ENCODE measurements at places on chromosomes 4 and X.

DNA sequence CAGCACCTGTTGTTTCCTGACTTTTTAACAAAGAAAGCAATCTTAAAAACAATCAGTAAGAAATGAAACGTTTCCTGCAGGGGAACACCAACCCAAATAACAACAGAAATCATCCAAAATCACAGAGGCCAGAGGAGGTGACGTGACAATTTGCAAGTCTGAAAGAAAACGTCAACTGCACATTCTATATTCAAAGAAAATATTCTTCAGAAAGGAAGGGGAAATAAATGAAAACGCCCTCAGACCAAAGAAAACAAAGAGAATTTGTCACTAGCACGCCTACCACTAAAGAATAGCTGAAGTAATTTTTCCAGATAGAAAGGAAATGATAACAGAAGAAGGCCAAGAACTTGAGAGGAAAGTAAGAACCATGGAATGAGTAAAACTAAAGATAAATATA is 74.4 kb downstream of the CASP3 start:
- no peak for DNase-seq

GRCh38 chrX:48511560-48511959 is 2.8 kb downstream of the PORCN start:
- DNase-seq, result no peak

GRCh38 chrX:137118136-137118535 is 84.3 kb upstream of the GPR101 start:
- DNase-seq, result no peak

- no peak for DNase-seq
Measured at GRCh38 chrX:141733371-141733770, 34.8 kb upstream of the SPANXD start.

DNA sequence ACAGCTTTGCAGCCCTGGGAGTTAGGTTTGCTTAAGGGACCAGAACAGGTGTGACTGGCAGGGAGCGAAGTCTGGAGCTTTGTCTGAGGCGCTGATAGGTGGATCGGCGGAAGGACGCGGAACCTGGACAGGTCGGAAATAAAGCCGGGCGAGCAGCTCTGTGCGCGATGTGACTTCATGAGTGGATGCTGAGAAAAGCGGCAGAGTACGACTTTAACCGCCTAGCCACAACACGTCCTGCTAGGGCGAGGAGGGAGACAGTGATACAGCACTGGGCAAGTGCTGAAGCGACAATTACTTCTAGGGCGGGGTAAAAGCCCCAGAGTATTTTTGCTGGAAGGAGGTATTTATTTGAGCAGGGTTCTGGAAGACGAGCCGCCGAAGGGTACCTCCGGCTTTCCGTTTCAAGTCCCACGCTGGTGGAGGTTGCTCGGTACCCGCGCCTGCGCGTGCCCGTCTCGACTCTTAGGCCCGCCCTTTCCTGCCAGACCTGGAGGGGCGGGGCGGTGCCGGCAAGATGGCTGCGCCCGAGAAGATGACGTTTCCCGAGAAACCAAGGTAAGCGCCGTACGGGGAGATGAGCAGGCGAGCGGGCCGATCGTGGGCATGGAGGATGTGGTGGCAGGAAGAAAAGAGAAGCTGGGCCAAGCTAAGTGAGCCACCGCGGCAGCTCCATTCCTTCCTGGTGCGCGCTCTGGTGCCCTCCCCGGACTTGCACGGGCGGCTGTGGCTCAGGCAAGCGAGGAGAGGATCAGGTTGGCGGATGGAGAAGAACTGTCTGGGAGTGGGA is at the start of gene ZRSR2:
TSS of gene ZRSR2 (plus strand) at position 506 of the 790 bp plus-strand sequence. CDS start at position 518, 12 bp downstream.
- DNase-seq, result peak; percentile 84

- no peak for DNase-seq
Measured at GRCh38 chr4:34534916-34535315, 1709.4 kb downstream of the ARAP2 start.

GRCh38 chrX:20718592-20719380 is 452.1 kb upstream of the RPS6KA3 start:
- no peak for DNase-seq

DNA sequence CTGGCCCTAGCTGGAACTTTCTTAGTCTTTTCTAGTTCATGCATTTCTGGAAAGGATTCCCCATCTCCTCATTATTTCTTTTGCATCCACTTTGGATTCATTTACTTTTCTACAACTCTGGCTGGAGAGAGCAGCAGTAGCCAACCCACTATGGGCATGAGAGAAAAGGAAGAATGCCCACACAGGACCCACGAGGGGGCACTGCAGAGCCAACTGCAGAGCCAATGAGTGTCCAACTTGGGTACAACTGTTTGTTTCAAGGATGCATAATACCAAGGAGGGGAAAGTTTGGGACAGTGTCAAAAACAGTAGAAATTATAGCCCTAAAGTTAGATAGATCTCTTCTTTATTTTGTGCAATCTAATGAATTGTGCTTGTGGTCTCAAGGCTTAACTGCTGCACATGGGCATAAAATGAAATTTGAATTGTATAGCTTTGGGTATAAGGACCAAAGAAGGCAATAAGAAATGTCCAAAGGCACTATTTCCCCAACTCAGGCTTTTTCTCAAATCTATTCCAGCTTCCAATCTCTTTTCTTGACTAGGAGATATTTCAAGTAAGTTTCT is 230.6 kb downstream of the NSUN7 start:
- DNase-seq, result no peak

- no peak for DNase-seq
Measured at GRCh38 chrX:2829469-2830246, 928 bp downstream of the GYG2 start.

DNA sequence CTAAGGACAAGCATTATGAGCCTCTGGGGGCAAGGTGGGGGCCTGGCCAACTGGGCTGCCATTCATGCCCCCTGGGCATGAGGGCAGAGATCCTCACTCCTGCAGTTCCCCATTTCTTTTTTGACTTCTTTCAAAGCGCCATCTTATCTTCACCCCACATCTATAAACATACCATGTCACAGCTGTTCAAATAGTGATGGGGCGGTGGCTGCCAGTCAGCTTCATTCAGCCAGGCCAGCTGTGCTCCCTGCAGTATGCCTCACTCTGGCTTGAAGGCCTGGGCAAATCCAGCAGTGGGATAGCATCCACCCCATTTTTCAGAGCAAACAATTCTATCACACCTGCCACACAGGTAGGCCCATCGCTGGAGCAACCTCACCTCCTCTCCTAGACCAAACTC is 85.5 kb downstream of the NHSL2 start:
- DNase-seq, result no peak

DNA sequence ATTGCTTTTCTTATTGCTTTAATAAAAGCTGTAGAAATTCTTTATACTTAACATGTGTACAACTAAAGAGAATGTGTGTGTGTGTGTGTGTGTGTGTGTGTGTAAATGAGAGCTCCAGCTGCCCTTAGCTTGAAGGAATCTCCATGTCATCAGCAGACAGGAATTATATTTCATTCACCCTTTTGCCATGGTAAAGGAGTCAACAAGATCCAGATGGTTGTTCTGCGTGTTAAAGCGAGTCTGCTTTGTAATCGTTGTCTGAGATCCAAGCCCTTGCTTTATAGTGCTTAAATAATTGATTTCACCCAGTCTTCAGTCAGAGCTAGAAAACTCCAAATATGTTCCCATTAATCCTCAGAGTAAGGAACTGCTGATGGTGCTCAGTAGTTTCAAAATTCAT is 285.5 kb downstream of the PDGFC start:
- DNase-seq, result no peak

DNA sequence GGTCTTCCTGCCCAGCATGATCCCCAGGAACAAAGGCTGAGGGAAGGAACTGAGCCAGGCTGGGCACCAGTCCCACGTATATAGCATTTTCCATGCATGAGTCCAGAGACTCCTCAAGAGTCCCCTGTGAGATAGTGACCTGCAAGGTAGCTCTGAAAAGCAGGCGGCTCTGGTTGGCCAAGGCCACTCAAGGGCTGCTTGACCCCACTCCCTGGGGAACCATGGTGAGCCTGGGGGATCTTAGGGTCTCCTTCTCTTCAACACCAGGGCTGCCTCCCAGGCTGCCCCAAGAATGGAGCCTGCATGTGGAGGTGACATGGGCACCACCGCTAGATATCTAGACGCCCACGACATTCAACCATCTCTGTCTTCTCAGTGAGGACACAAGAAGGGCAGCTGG is 79.2 kb downstream of the SLC2A9 start:
- no peak for DNase-seq

DNA sequence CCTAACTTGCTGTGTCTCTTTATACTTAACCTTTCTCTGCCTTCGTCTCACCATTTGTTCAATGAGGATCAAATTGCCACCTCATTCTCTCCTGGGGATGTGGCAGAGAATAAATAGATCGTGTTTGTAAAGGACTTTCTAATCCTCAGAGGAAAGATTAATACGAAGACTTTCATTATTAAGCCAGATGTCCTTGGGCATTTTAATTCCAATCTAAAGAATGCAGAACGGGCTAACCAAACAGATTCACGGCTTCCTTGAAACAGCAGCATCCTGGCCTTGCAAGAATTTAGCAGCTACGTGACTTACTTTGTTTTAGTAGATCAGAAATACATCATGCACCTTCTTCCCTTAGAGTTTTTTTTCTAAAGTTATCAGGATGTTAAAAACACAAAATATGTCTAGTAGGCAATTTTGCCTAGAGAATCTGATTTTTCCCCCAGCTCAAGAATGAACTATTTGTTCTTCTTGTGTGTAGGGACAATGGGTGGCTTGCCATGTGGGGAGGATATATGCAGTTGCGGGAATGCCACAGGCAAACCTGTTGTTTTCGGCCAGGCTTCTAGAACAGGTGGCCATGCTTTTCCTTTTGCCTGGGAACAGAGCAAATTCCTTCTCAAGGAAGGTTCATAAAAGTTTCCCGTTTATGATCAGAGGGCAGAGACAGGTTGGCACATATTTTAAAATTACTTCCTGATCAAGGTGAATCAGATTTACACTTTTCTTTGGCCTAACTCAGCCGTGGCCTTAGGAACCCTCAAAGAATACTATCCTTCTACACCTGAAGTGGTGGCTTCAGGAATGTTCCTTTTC is 3.0 kb downstream of the MID1 start:
- DNase-seq, result no peak

DNA sequence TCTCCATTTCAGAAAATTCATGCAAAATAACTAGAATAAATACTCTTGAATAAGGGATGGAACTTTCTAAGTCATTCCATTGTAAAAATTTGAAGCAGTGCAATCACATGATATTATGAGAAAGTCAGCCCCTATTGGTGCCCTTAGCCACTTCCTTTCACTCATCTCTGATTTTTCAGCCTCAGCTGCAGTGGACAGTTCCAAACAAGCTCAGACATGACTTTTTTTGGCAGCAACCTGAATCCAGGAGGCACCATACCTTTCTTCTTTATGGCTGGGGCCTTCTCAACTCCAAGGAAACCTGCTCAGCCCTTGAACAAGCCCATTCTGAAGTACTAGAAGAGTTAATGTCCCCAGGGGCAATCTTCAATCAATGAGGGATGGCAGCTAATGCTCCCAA is 40.5 kb downstream of the MAPK10 start:
- DNase-seq, result no peak

DNA sequence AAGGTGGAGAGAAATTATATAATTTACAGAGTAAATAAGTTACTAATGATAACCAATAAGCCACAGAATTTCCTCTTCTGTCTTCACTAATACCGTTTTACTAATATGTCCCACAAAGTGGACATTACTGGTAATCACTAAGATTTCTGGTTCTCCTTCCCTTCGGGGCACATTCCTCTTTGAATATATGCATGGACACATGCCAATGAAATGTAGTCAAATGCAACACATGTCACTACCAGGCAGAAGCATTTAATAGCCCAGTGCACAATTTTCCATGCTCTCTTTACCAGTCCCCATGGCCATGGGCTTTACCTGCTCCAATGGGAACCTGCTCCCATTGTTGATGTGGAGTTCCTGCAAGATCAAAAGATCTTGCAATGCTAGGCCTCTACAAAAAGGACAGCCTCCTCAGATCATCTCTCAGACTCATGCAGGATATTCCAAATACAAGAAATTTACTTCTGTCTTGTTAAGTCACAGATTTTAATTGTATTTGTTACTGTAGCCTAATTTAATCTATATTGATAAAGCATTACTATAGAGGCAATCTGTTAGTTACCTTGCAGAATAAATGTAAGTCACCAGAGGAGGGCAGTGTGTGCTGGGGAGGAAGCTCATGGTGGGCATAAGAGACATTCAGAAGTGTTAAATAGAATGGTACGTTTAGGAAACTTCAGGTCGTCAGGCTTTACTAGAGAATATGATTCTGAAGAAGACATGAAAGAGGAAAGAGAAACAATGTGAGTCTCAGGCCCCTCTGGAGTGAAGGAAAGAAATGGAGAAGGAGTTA is 37.1 kb upstream of the INPP4B start:
- no peak for DNase-seq

DNA sequence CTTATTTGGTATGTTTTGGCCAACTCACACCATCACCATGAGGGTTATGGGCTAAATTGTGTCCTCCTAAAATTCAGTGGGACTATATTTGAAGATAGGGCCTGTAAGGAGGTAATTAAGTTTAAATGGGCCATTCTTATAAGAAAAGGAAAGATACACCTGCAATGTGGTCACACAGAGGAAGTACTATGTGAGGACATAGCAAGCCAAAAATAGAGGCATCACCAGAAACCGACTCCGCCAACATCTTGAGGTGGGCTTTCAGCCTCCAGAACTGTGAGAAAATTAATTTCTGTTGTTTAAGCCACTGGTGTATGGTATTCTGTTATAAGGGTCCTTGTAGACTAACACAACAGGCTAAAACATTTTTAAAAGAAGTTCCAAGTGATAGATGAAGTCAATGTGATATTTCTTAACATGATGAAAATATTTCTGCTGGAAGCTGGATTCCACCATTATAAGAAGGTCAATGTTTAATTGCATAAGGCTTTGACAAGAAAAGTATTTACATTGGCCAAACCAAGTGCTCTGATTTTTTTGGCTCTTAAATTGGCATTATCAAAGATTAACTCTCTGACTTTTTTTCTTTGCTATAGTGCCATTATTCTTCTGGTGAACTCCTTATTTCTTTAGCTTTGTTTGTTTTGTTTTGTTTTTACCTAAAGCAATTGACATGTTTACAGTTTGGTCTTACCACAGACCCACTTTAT is 540.9 kb downstream of the PPARGC1A start:
- DNase-seq, result no peak

DNA sequence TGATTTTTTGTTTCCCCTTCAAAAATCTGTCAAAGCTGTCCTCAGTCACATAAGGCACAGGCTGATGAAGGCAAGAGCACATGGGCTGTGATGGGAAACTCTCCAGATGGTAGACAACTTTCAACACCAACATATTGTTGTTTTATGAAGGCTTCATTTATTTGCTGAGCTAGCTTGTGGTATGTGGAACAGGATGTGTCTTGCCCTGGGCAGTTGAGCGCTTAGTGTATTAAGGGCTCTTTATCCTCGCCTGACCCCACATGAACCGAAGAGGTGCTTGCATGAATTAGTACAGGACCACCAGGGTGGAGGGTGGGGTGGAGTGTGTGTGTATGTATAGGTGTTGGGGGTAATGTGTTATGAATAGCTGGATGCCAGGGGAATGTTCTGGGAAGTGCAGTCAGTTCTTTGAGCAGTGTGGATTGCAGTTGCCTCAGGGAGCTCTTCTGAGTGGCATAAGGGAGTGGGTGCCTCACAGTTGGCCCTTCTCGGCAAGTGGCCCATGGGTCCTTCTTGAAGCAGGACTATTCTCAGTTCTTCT is 103.1 kb downstream of the PHEX start:
- DNase-seq, result no peak

- DNase-seq, result no peak
Measured at GRCh38 chr4:16133406-16133805, 49.6 kb upstream of the PROM1 start.

All from stimulated activated CD8-positive, alpha-beta memory T cell treated with anti-CD3 and anti-CD28 coated beads, Interleukin-7, amount 100 ng/mL, for 1 hour (primary cell).